Colonic mucosa (tissue), 4 donors: ENCODE measurements at places on chromosomes 1 and 21. TPM values are rescaled to one million over a fixed set of nuclear protein-coding genes. Genes with fewer than 3 reads are reported as not detected.

Gene DHDDS
- 88.5 TPM for total RNA-seq

Gene SYT2
- total RNA-seq, result 0.19 TPM

GRCh38 chr1:31699341-31699891 lies 4.4 kb downstream of the COL16A1 start:
- no peak for DNase-seq
- H3K4me1 ChIP-seq, result peaks cover 2% of the 10 kb centered on the region

DNA sequence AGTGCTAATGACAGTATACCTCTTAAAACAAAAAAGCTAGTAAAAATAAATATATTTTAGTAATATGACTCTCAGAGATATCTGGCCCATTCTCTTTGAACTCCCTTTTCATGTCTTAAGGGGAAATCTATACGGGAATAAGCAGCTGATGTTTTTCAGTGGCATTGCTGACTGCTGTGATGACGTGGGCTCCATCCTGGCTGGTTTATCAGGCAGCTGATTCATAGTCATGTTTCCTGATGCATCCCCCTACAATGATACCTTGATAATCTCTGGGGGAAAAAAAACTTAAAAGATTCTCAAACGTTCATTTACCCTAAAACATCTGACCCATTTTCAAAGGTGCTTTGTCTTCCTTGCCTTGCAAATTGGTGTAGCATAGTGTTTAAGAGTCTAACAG lies 53.8 kb downstream of the ABCA4 start:
- H3K27me3 ChIP-seq, result no peaks in the 10 kb centered on the region
- DNase-seq, result no peak
- no peak overlapping the region for H3K27ac ChIP-seq

Gene RPS27
- 1,210 TPM for total RNA-seq

DNA sequence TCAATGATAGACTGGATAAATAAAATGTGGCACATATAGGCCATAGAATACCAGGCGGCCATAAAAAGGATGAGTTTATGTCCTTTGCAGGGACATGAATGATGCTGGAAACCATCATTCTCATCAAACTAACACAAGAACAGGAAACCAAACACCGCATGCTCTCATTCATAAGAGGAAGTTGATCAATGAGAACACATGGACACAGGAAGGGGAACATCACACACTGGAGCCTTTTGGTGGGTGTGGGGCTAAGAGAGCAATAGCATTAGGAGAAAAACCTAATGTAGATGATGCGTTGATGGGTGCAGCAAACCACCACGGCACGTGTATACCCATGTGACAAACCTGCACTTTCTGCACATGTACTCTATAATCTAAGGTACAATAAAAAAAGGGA lies 883.4 kb upstream of the PRMT6 start:
- H3K36me3 ChIP-seq, result no peaks in the 10 kb centered on the region
- H3K27me3 ChIP-seq, result no peaks in the 10 kb centered on the region
- no peaks in the 10 kb centered on the region for H3K4me1 ChIP-seq
- H3K4me3 ChIP-seq, result no peak overlapping the region
- H3K27ac ChIP-seq, result no peak overlapping the region
- DNase-seq, result no peak

Gene SPRR5
- total RNA-seq, result not detected

Gene GPN2
- total RNA-seq, result 36.2 TPM

Gene OLIG1
- total RNA-seq, result not detected

DNA sequence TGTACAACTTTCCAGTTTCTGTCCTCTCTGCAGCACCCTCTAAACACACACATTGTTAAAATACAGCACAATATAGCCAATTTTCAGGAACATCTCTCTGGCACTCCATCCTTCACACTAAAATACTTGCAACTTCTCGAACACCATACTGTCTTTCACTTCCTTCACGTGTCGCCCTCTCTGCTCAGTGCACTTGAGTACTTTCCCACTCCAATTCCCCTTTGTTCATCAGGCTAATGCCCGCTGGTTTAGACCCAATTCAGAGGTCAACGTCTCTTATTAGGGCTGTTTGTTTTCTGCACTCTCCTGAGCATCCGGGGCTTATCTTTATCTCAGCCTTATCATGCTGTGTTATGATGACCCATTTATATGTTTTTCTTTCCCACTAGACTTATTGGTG lies 238.2 kb upstream of the SGIP1 start:
- H3K27me3 ChIP-seq, result no peaks in the 10 kb centered on the region
- DNase-seq, result no peak
- H3K27ac ChIP-seq, result no peak overlapping the region
- no peaks in the 10 kb centered on the region for H3K36me3 ChIP-seq
- no peak overlapping the region for H3K4me3 ChIP-seq

DNA sequence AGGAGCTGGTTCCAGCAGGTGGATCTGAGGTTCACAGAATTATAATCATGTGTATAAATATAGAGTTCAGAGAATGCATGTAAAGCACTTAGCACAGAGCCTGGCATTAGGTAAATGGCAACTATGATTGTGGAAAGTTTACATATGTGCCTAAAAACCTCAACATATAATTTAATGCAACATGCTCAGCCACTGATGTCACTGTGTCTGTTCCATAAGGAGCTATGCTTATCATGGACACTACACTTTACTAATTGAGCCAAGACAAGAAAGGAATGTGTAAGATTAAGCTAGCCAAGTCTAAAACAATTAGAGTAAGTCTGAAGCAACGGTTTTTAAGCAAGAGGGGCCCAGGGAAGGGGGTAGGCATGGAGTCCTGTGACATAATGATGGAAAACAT lies 61.5 kb downstream of the GNG12 start:
- no peak overlapping the region for H3K4me3 ChIP-seq
- no peak for DNase-seq
- no peak overlapping the region for H3K27ac ChIP-seq
